ENCODE measurements at places on chromosomes 5 and 9. TPM values are rescaled to one million over a fixed set of nuclear protein-coding genes. Genes with fewer than 3 reads are reported as not detected.

The FOXE1 gene
- total RNA-seq, result not detected

The GPRIN1 gene
- total RNA-seq, result 0.12 TPM

The SLC6A3 gene
- total RNA-seq, result 0.24 TPM

- DNase-seq, result no peak
Measured at GRCh38 chr5:58037899-58038298, 422.0 kb downstream of the PLK2 start.

GRCh38 chr5:130616161-130616560, 548.9 kb downstream of the HINT1 start:
- DNase-seq, result no peak
